ENCODE measurements at places on chromosomes 7 and 10. TPM values are rescaled to one million over a fixed set of nuclear protein-coding genes. Genes with fewer than 3 reads are reported as not detected.

The CDC14C gene
- not detected for polyA plus RNA-seq

The GIMAP6 gene
- 15.3 TPM for polyA plus RNA-seq

The HOXA3 gene
- polyA plus RNA-seq = 11.2 TPM

The GPR15LG gene
- polyA plus RNA-seq = not detected

The SUN3 gene
- not detected for polyA plus RNA-seq

The PRRT4 gene
- polyA plus RNA-seq = 32.9 TPM

The GPR37 gene
- 41.0 TPM for polyA plus RNA-seq

The NRG3 gene
- polyA plus RNA-seq = 0.19 TPM

The SGCE gene
- 119 TPM for polyA plus RNA-seq

The SAP25 gene
- polyA plus RNA-seq = 3.5 TPM

The SHTN1 gene
- 7.0 TPM for polyA plus RNA-seq

The PAX4 gene
- not detected for polyA plus RNA-seq

The EIF3B gene
- polyA plus RNA-seq = 110 TPM

The SFRP4 gene
- polyA plus RNA-seq = 7.8 TPM

The CPA1 gene
- 6.4 TPM for polyA plus RNA-seq

The DLX5 gene
- polyA plus RNA-seq = 0.35 TPM

The CTAGE8 gene
- polyA plus RNA-seq = 1.4 TPM

The OR6V1 gene
- not detected for polyA plus RNA-seq

The UPK3BL2 gene
- polyA plus RNA-seq = 18.4 TPM

The SLIT1 gene
- polyA plus RNA-seq = 1.3 TPM

The BLVRA gene
- polyA plus RNA-seq = 29.3 TPM

The ZNF488 gene
- polyA plus RNA-seq = 3.6 TPM

The CALML5 gene
- polyA plus RNA-seq = 0.99 TPM

GRCh38 chr7:140541513-140542227 lies 62.4 kb upstream of the MKRN1 start:
- peak; percentile 74 for DNase-seq

GRCh38 chr7:14073543-14073942 lies 84.1 kb upstream of the ETV1 start:
- no peak for DNase-seq

DNA sequence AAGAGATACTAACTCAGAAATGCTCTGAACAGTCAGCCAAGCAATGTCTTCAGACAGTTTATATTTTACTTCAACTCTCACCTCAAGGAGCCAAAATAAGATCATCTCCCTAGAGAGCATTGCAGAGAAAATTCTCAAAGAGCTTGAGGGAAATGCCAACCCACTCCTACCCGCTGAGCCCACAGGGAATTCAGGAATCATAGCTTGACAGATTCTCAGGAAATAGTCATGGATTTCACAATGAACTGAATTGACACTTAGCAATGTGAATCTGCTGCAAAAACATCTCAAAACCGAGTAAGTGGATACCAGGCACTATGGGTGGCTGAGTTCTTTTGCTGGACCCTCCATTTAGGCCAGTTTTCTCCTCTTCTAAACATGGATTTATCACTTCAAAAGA lies 9.8 kb upstream of the PLAC9 start:
- no peak for DNase-seq

GRCh38 chr7:134742688-134743350 lies 36.6 kb upstream of the CALD1 start:
- DNase-seq = no peak

DNA sequence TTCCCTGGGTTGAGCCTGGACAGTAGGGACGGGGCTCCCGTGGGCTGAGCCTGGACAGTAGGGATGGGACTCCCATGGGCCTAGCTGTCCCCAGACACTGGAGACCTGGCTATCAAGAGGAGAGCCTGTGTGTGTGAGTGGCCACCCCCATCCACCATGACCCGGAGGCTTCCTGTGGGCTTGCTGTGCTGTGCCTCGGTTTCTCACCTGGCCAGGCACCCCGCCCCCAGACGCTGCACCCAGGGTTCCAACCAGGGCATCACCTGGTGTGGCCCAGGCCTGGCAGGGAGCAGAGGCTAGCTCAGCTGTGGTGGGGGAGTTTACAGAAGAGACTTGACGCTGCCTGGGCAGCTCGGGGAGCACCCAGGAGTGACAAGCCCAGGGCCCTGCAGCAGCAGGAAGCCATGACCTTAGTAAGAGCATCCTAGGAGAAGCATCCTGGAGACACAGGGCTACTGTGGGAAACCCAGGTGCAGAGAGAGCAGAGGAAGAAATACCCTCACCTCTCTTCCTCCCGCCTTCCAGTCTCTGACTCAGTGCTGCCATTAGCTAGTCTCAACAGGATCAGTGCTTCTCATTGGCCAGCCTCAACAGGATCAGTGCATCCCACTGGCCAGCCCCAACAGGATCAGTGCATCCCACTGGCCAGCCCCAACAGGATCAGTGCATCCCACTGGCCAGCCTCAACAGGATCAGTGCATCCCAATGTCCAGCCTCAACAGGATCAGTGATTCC lies 61.0 kb downstream of the PDGFA start:
- DNase-seq = no peak

DNA sequence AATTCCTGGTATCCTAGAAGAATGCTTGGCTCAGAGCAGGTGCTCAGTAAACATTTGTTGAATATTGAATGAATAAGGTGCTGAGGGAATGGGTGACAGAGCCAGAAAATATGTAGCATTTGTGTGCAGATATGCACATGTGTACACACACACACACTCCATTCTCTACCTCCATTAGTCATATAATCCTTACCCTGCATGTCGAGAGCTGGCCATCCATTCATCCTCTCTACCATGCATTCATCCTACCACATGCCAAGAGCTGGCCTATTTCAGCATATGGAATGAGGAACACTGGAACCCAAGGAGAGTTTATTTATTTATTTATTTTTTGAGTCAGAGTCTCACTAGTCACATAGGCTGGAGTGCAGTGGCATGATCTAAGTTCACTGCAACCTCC lies 284.8 kb downstream of the PLXNA4 start:
- no peak for DNase-seq

GRCh38 chr7:128091106-128091505 lies 59.9 kb upstream of the LRRC4 start:
- no peak for DNase-seq

- no peak for DNase-seq
These were observed 14.7 kb upstream of the ASB4 start for GRCh38 chr7:95471071-95471470.

GRCh38 chr10:34374356-34375045 lies 440.6 kb downstream of the PARD3 start:
- no peak for DNase-seq

GRCh38 chr7:7848246-7848645 lies 120.3 kb upstream of the GLCCI1 start:
- no peak for DNase-seq

- no peak for DNase-seq
These were observed 48.4 kb upstream of the PLXDC2 start for GRCh38 chr10:19767876-19768275.

DNA sequence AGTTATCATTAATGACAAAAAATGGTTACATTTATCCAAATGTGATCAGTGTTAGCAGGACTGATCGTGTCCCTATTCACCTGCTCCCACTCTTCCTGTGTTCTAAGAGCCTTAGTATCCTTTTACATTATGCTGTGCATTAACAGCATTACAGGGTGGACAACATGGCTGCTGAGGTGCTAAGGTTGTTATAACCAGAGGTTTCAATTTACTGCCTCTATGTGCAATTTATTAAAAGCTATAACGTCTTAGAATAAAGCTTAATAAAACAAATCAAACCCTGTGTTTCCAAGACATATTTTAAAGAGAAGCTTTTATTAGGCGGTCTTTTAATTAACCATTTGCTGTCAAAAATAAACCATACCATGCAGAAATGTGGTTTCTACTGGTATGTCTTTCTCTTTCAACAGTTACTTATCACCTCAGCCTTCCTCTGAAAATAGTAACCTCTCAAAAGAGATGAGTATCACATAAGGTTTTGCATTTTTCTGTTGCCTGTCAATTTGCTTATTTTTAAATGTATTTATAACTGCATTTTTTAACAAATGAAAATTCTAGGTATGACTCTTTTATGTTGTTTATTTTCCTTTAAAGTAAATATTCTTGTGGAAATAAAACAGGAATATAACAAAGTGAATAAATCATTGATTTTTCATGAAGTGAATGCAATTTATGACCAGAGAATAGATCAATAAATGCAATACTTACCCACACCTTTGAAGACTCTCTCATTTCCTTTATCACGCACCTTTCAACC lies 849.8 kb upstream of the SORCS1 start:
- no peak for DNase-seq

DNA sequence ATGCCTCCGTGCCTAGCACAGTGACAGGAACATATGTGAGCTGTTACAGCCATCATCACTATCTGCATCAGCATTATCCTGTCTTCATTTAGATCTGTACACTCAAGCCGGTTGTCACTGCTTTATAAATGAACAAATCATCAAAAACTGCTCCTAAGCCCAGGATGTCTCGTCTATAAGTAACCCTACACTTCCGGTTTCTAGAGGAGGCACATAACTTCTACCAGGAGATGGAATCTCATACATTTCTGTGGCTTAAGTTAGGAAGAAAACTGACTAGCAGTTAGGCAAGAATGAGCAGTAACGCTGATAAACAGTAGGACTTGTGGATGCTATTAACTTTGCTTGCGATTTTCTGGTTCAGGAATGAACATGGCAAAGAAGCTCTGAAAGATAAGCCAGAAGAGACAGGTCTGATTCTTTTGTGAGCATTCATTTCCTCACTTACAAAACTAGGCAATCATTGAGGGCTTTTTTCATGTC lies 1199.2 kb downstream of the SORCS3 start:
- no peak for DNase-seq

- no peak for DNase-seq
These were observed 31.0 kb upstream of the FAM13C start for GRCh38 chr10:59393349-59393748.

DNA sequence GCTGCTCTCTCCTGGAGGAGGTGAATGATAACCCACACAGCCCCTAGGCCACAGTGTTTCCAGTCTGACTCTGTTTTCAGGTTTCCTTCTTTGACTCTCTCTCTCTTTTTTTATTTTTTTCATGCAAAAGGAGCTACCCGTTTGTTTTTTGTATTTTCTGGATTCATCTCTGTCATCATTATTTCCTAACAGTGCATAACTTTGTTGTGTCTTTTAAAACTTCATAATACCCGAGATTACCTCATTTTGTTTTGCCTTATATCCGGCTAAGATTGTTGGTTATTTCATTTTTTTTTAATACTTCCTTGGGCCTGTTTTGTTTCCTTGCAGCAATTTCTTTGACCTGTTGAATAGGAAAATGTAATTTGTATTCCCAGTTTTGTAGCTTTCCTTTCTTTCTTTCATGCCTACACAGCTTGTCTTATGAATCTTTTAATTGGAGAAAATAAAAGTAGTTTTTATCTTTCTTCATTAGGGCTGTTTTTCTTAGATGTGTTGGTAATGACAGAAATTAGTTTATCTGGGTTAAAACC lies 72.5 kb downstream of the SPAG6 start:
- DNase-seq = no peak

GRCh38 chr7:87107949-87108776 lies 44.1 kb upstream of the DMTF1 start:
- no peak for DNase-seq

GRCh38 chr10:131790021-131790420 lies 110.8 kb upstream of the PPP2R2D start:
- no peak for DNase-seq

DNA sequence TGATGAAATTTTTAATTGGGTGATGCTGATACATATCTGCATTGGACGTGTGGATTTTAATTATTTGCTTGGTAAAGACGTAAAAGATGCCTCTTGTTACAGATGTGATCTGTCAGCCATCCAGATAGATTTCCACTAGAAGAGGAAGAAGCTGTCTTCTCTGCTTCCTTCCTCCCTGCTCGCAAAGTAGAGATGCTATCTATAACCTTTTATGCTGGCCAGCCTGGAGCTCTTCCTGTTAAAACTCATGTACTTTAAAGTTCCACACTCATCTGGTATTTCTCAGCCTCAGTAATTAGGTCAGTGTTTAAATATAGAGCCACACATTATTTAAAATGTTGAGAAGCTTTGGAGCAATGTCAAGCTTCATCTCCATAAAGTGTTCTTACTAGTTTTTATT lies 51.2 kb upstream of the TMEM229A start:
- no peak for DNase-seq

GRCh38 chr7:149819141-149819960 lies 18.8 kb upstream of the ZNF862 start:
- no peak for DNase-seq

GRCh38 chr7:131011432-131011742 lies 277.4 kb upstream of the KLF14 start:
- DNase-seq = no peak

GRCh38 chr10:117736655-117737054 lies 194.1 kb downstream of the EMX2 start:
- no peak for DNase-seq

DNA sequence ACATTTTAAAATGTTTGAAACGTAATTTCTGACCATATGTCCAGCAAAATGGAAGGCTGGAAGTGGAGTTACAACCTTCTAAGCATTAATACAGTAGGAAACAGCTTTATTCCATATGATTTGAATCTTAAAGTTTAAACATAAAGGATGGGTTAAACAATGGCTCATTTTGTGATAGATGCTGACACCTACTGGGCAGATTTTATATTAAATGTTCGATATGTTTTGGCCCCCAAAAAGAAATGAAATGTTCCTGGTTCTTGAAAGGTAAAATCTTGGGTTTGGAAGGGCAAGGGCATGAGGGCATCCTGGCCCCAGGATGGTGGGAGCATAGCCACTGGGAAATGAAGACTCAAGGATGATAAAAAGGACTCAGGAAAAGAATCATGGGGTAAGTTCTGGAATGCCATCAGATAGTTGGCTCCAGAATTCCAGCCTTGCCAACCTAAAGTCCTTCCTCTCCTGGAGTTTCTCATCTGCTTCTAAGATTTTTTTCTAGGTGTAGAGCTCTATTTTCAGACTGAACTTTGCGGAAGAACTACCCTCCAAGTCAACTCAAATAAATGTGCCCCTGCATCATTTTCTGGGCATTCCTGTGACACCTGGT lies 34.6 kb upstream of the SLC35G1 start:
- no peak for DNase-seq

- no peak for DNase-seq
These were observed 262.8 kb upstream of the KLF14 start for GRCh38 chr7:130996833-130997231.

GRCh38 chr10:64023926-64024470 lies 502.8 kb downstream of the REEP3 start:
- no peak for DNase-seq

DNA sequence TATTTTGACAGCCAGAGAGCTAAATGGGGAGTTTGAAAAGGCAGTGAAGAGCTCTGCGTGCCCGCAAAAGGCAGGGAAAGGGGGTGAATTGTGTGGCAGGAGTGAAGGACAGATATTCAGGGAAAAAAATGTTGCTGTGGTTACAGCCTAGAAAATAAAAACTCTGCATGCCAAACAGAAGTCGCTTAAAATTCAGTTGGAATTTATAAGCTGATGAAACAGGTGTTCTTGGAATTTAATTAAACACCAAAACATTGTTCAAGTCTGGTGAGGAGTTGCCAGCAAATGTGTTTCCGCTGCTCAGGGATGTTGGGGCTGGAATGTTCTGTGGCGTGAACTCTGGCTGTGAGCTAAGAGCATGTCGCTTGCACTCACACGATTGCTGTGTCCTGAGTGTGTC lies 169.3 kb downstream of the ADRA2A start:
- DNase-seq = no peak

All from hindlimb muscle (tissue), 1 donor.